AG20443 (cell line): ENCODE measurements at places on chromosomes 5 and 9.

GRCh38 chr5:138664276-138664943 lies 88.8 kb upstream of the CTNNA1 start:
- peak; percentile 73 for DNase-seq

DNA sequence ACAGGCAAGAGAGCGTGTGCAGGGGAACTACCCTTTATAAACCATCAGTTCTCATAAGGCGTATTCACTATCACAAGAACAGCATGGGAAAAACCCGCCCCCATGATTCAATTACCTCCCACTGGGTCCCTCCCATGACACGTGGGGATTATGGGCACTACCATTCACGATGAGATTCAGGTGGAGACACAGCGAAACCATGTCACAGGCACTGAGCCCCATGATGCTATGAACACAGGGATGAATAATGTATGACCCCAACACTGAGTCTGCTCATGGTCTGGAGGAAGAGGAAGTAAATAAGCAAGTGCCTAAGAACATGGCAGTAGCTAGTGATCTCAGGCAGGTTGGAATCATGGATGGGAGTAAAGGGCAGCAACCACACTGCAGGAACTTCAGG lies 281.0 kb upstream of the ZNF462 start:
- no peak for DNase-seq

DNA sequence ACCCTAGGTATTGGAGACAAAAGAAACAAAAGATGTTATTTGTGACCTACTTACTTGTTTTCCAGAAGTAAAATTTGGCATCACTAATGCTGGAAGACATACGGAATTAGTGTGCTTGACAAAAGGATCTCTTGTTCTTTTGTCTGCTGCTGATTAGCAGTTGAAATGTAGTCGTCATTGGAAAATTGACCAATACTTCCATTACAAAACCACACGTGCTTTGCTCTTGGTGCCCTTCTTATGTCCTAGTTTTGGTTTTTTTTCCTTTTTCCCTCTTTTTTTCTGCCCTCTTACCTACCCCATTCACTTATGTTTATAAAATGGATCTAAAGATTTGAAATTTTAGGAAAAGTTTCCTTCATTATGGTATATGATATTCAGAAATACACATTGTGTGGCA lies 197.4 kb downstream of the FER start:
- DNase-seq: no peak

DNA sequence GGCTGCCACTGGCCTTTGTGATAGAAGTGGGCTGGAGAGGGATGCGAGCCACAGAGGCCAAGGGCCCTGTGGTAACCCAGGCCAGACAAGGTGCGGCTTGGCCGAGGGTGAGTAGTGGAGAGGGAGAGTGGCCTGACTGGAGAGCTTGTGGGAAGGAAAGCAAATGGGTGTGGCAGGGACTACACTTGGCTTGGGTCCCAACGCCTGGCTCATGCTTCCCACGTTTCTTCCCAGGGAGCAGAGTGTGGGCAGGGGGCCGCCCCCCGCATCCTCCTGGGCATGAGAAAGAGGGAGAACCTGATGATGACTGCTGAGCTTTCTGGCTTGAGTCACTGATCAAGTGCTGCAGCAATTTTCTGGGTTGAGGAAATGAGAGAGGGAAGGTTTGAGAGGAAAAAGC lies 95.7 kb downstream of the ANKH start:
- peak; percentile 61 for DNase-seq

- no peak for DNase-seq
Measured at GRCh38 chr5:169901896-169902295, 78.4 kb downstream of the INSYN2B start.

DNA sequence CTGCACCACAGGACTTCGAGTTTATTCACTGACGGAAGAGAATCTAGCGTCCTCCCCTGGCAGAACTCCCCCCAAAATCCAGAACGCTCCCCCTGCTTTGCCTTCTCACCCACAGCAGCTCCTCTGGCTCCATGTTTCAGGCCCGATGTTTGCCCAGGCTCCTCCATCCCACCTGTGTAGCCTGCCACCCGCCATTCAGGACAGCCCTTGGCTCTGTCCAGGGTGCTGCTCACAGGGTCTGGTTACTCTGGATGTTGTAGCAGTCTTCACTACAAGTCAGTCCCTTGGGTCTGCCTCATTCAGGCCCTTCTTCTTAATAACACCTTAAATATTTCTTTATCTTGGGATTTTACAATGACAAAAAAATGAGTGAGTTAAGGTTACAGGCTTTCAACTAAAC lies 41.3 kb upstream of the SV2C start:
- no peak for DNase-seq

GRCh38 chr9:6805532-6805931 lies 47.8 kb downstream of the KDM4C start:
- peak; percentile 50 for DNase-seq

- DNase-seq: peak; percentile 92
Measured at GRCh38 chr9:16213781-16214515, 656.5 kb downstream of the BNC2 start.

- DNase-seq: no peak
Measured at GRCh38 chr9:129681924-129682323, 16.5 kb downstream of the PRRX2 start.

- DNase-seq: no peak
Measured at GRCh38 chr5:117761186-117761585, 1186.6 kb upstream of the SEMA6A start.

- DNase-seq: no peak
Measured at GRCh38 chr5:114948986-114949621, 220.6 kb downstream of the TRIM36 start.

DNA sequence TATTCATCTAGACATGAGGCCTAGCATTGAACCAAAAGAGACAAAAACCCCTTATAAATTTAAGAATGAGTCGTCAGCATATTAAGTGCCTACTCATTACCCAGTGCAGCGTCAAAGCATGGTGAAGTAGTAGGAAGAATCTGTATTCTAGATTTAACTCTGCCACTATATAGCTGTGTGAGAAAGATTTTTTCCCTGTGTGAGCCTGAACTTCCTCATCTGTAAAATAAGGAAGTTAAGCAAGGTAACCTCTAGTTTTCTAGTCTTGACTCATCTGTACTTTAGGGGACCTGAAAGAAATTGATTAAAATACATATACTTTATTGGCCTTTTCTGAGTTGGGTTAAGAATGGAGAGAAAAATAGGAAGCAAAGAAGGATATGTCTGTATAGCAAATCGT lies 82.1 kb upstream of the RUSC2 start:
- DNase-seq: no peak

GRCh38 chr9:109316207-109316640 lies 4.6 kb downstream of the EPB41L4B start:
- peak; percentile 89 for DNase-seq

DNA sequence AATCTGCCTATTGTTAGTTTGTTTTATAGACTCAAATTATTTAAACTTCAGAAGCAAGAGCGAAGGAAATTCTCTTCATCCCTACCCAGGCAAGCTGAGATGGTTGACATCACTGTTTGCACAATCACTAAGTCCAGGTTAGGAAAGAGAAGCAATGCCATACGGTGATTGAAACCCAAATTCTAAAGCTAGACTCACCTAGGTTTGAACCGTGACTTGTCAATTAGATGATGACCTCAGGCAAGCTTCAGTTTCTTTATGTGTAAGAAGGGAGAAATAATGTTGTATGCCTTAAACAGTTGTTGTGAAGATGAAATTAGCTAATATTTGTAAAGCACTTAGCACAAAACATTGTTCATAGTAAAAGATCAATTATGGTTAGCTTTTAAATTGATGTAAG lies 96.5 kb upstream of the ANKRD55 start:
- no peak for DNase-seq
